Hippocampal formation (tissue), 2 donors: ENCODE measurements at places on chromosomes 2 and 18.

DNA sequence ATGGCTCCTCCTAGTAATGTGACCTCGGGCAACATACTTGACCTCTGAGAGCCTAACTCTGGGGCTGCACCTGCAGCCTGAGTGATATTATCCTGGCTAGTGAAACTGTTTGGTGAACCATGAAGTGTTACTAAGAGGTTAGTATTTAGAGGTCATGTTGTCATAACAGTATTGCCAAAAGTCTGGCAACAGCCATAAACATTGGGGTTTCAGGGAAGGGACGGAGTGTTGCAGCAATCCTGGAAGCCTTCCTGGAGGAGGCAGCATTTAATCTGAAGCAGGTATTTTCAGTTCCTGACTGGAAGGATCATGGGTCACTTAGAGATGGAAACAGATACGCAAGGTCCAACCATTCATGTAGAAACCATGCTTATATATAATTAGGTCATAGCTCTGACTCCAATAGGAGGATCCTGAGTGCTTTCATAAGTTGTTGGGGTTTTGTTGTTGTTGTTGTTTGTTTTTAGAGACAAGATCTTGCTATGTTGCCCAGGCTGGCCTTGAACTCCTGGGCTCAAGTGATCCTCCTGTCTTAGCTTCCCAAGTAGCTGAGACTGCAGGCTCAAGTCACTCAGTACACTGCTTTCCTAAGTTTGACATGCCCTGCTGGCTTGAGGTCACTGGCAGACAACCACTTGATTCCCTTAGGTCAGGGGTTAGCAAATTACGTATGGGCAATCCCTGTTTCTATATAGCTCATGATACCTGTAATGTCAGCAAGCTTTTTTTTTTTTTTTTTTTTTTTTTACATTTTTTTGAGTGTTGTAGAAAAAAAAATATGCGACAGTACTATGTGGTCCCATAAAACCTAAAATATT lies 21.5 kb downstream of the GPR39 start:
- DNase-seq, result no peak

DNA sequence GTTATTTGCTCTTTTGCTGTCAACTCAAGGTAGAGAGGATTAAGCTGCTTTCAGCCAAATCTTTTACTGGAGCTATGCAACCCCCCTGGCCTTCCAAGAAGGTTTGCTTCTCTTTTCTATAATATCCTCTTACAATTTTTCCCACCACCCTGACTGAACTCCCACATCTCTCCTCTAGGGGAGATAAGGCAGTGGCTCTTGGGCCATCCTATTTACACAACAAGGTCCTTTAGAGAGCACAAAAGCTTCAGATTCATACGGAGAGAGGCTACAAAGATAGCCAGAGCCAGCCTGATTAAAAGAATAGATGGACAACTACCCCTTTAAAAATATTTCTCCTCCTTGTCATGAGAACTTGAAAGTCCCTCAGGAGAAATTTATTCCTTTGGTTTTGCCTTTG lies 95.7 kb downstream of the TPGS2 start:
- DNase-seq, result no peak

DNA sequence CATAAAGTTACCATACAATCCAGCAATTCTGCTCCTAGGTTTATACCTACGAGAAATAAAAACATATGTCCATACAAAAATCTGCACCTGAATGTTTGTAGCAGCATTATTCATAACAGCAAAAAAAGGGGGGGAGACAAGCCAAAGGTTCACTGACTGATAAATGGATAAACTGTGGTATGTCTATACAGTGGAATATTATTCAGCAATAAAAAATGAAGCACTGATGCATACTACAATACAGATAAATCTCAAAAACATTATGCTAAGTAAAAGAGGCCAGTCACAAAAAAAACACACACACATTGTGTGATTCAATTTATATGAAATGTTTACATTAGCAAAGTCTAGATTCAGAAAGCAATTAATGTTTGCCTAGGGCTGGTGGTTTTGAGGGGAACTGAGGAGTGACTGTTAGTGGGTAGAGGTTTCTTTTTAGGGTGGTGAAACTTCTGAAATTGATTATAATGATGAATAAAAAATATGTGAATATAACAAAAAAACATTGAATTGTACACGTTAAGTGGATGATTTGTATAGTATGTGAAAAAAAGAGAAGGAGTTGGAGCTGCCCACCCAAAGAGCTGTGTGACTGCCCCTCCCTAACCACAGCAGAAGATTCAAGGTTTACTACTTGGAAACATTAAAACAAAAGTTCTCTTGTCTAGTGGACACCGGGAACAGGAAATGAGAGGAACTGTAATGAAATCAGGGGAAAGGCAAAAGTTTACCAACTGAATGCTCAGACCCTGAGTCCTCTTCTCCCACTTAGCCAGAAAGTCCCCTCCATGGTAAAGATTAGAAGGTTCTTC lies 13.4 kb downstream of the COLEC12 start:
- no peak for DNase-seq

GRCh38 chr2:116754381-116755101 lies 1060.0 kb upstream of the DDX18 start:
- no peak for DNase-seq

DNA sequence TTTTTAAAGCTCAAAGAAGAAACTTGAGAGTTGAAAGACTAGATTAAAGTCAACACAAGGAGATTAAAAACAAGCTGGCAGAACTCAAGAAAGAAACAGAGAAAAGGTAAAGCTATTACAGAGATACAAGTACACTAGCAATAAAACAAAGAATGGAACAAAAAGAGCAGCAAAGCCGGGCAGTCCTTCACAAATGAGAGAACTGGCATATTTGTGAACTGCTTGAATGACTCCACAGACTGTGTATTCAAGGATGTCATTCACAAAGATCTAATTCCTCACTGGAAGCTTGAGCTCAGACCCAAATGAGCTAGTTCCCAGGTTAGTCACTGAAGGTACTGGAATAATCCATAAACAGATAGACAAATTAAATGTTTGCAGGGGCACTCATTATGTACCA lies 318.0 kb downstream of the MYCN start:
- no peak for DNase-seq

DNA sequence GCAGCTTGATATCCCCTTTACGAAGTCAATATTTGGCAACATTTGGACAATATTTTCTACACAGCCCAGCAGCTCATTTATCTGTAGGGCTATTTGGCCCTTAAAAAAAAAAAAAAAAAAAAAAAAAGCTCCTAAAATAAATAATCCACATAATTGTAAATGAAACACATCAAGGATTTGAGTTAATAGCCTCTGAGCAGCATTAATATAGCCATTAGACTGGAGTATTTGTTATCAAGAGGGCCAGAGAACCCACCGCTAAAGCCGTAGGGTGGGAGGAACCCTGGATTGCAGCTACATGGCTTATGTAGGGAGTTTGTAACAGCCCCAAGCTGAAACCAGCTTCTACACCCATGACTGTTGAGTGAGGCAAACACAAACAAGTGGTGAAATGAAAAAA lies 84.5 kb downstream of the RNF152 start:
- no peak for DNase-seq

- no peak for DNase-seq
Measured at GRCh38 chr2:28654663-28655320, 96.8 kb upstream of the PPP1CB start.

- DNase-seq, result no peak
Measured at GRCh38 chr2:172088245-172089004, 3.1 kb downstream of the DLX1 start.

DNA sequence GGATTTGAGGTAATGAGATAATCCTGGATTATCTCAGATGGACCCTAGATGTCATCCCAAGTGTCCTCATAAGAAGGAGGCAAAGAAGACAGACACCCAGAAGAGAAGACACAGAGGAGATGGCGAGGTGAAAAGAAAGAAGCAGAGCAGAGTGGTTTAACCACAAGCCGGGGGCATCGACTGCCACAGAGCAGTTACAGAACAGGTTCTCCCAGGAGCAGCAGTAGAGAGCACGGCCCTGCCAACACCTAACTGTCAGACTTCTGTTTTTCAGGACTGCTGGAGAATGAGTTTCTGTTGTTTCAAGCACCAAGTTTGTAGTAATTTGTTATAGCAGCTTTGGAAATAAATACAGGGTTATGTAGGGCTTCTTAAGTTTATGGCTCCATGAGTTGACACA lies 437.0 kb downstream of the THSD7B start:
- DNase-seq, result no peak

DNA sequence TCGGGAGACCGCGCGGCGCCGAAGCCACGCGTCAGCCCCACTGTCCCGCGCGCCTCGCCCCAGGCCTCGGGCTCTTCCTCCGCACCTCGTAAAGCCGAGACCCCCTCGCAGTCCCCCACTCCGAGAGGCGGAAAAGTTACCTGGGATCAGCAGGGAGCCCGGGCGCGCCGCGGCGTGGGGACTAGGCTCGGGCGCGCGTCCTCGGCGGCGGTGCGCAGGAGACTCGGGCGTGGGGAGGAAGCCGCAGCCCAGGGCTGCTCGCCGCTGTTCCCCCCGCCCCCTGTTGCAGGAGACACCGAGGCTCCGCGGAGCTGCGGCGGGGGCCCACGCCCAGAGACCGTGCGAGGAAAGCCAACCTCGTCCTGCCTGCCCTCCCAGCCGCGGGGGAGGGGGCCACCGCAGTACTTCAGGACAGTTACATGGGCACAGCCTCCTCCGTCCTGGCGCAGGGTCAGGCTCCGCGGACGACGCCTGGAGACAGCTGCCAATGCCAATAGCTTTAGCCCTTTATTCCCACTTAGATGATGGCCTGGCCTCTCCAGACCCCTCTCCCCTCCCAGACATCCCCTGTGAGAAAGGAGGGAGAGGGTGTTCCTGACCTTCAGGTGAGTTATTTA lies at the start of gene EPB41L3:
Gene EPB41L3 (minus strand): TSS at position 225 of the 617 bp plus-strand sequence. CDS start 54,814 bp downstream, outside the sequence.
- no peak for DNase-seq

DNA sequence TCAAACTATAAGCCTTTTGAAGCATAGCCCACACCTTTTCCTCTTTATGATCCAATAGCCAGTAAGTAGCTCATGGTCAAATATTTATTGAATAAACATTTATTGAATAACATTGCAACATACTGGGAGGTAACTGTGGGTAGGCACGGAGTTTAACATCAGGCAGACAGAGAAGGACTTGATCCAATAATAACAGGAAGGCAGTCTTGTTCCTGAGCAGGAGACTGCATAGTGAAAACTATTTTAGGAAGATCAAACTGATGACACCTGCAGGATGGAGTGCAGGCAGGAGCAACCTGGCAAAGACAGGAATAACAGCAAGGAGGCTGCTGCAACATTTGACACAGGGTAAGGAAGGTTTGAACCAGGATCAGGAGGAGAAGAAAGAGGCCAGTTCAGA lies 3.1 kb upstream of the DCTN1 start:
- DNase-seq, result no peak

GRCh38 chr18:48938827-48939204 lies 11.9 kb downstream of the SMAD7 start:
- peak; percentile 55 for DNase-seq

- DNase-seq, result no peak
Measured at GRCh38 chr2:65228263-65228750, 676 bp downstream of the ACTR2 start.

DNA sequence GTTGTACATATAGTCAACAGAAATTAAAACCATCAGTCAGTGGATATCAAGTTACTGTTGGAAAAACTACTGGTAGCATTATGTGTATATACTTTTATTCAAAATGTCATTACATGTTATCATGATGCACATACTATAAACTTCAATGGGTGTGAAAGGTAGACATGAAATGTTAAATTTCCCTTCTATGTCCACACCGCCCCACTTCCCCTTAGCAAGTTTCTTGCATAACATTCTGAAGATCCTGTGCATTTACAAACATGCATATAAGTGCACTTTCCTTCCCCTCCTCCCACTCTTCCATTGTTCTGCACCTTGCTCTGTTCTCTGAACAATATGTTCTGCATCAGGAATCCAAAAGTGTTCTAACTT lies 16.6 kb upstream of the HK2 start:
- no peak for DNase-seq

- DNase-seq, result no peak
Measured at GRCh38 chr18:58554404-58554803, 74.5 kb downstream of the ALPK2 start.

- DNase-seq, result no peak
Measured at GRCh38 chr2:45345331-45346234, 265.5 kb downstream of the SRBD1 start.

DNA sequence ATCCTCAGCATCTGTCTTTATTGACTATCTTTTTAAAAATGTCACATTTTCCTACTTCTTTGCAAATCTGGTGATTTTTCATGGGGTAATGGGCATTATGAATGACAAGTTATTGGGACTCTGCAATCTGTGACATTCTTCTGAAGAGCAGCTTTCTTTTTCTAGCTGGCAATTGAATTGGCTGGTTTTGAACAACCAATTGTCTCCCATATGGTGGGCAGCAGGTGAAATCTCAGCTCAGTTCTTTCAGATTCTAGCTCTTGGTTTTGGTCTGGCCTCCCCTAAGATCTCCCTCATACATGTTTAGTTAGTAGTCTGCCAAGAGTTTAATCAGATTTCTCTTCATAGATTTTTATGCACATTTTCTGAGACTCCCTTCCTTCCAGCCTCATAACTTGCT lies 107.9 kb upstream of the EPB41L3 start:
- DNase-seq, result no peak

DNA sequence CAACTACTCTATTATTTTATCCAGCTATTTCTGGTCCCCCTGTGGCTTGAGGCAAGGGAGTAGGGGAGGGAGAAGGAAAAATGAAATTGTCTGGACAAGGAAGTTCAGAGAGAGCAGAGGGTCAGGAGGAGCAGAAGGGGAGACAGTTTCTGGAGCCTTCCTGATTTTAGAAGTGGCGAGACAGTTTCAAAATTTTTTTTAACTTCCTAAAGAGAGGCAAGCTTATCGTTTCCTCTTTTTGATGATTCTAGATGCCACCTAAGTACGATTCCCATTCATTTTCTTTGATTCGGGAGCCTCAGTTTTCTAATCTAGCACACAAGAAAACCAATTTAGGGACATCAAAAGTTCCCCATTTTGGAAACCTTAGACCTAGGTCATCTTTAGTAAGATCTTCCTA lies 96.9 kb upstream of the B3GNT2 start:
- no peak for DNase-seq

GRCh38 chr2:197975931-197976519 lies 171.6 kb downstream of the PLCL1 start:
- DNase-seq, result no peak

GRCh38 chr2:202941771-202942170 lies 29.7 kb downstream of the CARF start:
- DNase-seq, result no peak

DNA sequence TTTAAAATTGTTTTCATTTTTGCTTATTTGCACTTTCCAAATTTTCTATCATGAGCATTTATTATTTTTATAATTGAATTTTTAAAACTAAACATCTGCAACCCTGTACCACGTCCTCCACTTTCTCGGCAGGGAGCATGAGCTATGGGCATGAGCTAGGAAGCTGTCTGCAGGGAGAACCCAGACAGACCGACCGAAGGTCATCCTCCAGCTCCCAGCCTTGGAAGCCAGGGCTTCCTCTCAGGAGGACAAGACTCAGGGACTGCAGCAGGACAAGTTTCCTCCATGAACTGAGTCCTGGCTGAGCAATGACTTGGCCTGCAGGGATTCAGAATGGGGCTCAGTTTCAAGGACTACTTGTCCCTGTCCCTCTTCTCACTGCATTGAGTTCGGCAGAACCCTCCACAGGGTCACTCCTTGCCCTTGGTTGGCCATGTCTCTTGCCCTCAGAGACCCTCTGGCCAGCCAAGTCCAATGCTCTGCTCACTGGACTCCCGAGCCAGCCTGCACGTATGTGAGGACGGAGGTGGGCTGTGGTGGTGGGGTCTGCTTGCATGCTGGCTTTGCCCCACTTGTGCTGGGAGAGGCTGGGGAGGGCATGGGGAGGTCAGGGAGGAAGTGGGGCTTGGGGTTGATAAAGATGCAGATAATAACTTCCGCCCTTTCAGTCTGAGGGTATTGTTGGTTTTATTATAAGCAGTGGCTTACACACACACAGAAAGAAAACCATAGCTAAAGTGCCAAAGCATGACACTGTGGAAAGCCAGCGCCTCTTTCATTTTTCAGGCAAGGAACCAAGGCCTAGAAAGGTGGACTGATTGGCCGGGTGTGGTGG lies 6.6 kb downstream of the NMUR1 start:
- no peak for DNase-seq
